ENCODE measurements at places on chromosomes 4 and X.

DNA sequence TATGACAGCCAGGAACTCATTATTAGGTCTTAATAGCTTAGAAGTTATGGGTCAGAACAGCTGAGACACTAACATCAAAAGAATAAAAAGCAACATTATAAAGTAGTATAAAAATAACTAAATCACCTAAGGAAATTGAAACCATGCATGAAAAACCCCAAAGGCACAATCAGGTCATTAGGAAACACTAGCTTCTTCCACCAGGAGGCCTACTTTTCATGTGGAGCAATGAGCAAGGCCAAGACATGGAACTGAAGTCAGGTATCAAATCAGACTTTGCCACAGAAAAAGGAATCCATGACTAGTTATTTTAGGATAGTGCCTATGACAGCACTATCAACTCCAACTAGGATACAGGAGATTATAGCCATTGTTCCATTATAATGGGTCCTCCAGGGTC, 7.9 kb downstream of the HUWE1 start:
- no peak for DNase-seq

DNA sequence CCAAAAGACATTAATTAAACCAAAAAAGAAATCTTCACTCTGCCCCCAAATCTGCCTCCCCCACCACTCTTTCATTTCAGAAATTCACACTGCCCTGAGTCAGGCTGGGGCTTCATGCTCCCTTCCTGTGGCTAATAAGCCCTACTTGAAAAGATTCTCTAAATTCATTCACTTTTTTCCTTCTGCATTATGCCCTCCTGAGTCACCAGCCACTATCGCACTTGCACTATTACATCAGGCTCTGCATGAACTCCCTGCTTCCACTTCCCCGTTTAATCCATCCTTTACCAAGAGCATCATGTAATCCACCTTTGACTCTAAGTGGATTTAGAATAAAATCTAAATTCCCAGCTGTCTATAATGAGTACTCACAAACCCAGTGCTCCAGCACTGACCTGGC, 295.4 kb upstream of the KLF3 start:
- no peak for DNase-seq

DNA sequence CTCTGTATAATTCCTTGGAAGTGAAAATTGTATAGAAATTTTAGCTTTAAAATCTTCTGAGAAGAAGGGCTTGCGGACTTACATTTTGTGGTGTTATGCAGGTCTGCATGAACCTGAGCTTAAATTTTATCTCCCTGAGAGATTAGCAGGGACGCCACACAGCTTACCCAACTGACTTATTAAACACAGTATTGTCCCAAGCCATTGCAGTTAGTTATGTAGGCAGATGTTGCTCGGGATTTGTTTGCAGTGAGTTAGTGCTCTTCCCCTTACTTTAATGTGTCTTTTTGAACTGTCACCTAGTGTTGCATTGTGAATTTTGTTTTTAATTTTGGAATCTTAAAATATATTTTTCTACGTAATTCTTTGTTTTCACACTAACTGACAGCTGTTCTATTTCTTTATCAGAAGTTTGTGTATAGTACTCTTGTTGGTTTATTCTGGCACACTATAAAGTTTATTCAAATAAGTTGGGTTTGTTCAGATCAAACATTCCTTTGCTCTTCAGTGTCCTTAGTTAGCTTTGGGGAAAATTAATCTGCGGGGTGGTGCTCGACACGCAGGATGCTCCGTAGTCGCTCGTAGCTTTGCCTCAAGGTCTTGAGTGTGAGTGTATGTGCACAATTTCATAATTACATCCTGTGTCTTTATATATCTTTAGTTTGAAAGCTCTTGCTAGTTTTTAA, 145.4 kb downstream of the STIM2 start:
- no peak for DNase-seq

DNA sequence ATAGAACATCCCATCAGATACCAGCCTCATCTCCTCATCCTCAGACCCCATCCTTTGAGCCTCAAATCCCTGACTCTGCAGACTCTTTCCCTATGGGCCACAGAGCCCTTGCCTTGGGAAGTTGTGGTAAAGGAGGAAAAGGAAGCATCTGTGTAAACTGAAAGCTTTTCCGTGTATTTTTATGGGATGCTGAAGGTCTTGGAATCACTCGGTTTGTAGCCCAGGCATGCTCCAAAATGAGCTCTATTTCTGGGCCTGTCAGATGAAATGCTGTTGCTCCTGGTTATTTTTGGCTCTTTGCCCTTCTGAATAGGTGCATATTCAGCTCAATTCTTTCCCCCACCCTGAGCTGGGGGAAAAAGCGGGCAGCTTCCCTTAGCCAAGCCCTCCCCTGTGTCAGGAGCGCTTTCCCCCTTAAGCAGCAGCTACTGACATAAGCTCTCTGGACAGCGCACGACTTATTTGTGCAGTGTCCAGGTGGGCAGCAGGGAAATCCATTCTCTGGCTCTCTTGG, 5.0 kb upstream of the SEL1L3 start:
- DNase-seq: no peak

DNA sequence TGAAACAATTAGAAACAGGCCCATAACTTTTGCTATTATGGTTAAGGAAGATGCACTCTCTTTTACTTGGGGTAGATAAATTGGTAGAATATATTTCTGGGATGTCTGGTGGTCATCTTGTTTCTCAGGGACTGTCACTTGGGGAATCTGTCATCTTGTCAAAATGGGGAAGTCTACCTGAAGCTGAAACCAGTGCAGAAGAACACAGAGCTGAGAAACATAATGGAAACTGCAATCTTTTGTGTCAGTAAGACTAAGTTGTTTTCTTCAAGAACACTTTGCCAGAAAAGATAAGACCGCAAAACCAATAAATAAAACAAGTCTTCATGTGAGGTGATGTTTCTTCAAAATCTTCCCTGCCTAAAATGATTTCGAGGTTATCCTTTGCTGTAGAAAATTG, 92.0 kb downstream of the NAA11 start:
- DNase-seq: no peak

DNA sequence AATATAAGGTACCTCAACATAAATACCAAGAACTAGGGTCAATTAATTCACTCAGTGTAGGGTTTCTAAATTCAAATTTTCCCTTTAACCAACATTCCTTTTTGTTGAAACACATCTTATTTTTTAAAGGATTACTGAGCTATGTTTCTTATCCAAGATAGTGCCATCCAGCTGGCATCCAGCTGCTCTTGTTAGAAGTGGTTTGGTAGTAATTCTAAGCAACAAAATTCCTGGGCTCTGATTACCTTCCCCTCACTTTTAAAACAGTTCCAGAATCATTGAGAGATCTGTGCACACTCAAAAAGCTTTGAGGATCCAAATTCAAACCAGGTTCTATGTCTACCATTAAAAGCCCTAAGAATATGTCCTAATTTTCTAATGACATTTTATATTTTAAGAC, 583.7 kb downstream of the TRIML1 start:
- DNase-seq: no peak

- DNase-seq: no peak
Observed at GRCh38 chrX:69232945-69233344, 67.7 kb upstream of the PJA1 start.

- DNase-seq: no peak
Observed at GRCh38 chr4:139419388-139419914, 34.5 kb upstream of the RAB33B start.

DNA sequence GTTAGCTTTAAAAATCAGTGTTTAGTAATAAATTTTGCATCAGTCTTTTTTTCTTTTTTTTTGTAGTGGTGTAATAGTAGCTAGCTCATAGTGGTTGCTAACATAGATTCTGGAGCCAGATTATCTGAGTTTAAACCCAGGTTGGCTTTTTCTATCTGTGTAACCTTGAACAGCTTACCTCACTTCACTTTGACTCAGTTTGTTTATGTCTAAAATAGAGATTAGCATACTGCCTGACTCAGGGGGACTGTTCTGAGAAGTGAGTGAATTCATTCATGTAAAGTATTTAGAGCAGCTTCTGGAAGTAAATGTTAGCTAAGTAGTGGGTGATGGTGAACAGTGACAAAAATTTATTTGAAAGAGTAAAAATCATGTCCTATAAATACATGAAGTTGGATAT, 32.9 kb downstream of the CPEB2 start:
- DNase-seq: no peak

- no peak for DNase-seq
Observed at GRCh38 chr4:56651056-56651350, 30.1 kb downstream of the HOPX start.

DNA sequence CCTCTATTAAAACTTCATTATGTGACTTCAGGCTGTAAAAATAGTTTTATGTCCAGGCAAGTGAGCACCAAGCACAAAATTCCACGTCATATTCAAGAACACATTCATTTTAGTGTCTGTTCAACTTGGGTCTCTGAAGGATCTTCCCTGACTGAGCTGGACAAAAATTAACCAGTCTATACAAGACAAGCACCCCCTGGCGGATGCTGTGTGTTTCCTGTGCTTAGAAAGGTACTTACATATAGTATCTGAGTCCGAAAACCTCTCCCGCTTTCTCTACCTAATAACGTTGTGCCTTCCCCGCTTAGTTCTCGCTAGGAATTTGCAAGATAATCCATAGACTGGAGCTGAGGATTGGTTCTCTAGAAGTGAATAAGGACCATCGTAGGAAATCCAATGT, 2214.5 kb upstream of the TENM3 start:
- no peak for DNase-seq

DNA sequence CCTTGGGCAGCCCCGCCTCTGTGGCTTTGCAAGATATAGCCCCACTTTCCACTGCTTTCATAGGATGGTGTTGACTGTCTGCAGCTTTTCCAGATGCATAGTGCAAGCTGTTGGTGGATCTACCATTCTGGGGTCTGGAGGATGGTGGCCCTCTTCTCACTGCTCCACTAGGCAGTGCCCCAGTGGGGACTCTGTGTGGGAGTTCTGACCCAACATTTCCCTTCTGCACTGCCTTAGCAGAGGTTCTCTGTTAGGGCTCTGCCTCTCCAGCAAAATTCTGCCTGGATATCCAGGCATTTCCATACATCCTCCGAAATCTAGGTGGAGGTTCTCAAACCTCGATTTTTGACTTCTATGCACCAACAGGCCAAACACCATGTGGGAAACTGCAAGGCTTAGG, 153.7 kb downstream of the TBCK start:
- DNase-seq: no peak

GRCh38 chr4:63618883-63619718, 790.1 kb downstream of the TECRL start:
- DNase-seq: no peak

GRCh38 chr4:140653718-140654494, 85.1 kb upstream of the UCP1 start:
- DNase-seq: no peak

DNA sequence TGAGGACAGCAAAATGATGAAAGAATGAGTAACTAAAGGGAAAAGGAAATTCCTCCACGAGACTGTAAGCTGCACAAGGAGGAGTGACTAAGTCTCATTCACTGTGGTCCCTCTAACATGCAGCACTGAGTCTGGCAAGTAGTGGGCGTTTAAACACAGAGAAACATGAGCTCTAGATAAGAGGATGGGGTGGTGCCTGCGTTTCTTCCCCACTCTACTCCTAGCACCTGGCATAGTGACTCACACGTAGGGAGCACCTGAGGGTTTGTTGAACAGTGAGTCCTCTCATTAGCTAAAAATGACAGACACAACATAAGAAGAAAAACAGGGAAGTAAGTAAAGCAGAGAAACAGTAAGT, 105.8 kb upstream of the CBR4 start:
- DNase-seq: no peak

- DNase-seq: no peak
Observed at GRCh38 chr4:10664408-10664807, 20.2 kb downstream of the CLNK start.

GRCh38 chr4:143251779-143252178, 67.1 kb downstream of the USP38 start:
- DNase-seq: no peak

DNA sequence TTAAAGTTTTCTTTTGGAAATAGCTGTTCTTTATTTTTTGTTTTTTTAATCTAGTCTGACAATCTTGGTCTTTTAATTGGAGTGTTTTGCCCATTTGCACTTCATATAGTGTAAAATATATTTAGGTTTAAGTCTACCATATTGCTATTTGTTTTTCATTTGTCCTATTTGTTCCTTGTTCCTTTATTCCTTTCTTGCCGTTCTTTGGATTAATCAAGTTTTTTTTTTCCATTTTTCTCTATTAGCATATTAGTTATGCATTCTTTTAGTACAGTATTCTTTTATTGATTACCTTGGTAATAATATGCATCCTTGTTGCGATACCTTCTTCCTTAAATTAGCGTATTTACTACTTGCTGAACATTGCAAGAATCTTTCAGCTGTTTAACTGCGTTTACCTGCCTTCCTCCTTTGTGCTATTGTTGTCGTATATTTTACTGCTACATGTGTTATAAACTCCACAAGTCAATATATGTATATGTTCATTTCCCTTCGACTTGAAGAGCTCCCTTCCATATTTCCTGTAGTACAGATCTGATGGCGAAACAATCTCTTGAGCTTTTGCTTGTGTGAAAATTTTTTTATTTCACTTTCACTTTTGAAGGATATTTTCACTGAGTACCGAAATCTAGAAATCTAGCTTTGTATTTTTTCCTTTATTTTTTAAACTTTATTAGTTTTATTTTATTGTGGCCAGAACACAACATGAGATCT, 23.9 kb upstream of the RNF212 start:
- no peak for DNase-seq

- no peak for DNase-seq
Observed at GRCh38 chrX:69079268-69079667, 86.0 kb downstream of the PJA1 start.

DNA sequence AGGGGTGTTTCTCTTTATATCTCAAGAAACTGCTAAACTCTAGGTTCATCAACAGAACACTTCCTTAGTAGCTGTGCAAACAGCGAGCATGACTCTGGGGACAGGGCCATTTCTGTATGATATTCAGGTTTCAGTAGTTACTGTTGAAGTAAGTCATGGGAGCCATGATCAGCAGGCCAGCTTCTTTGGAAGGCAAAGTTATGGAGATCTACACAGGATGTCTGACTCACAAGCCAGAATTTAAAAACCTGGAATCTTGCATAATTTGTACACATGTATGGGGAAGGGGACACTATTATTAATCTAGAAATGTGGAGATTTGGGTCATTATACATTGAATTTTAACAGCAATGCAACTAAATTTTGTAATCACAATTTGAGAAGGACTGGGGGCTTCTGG, 187.8 kb upstream of the NR3C2 start:
- no peak for DNase-seq

GRCh38 chr4:138522366-138522765, 280.2 kb upstream of the SLC7A11 start:
- no peak for DNase-seq

DNA sequence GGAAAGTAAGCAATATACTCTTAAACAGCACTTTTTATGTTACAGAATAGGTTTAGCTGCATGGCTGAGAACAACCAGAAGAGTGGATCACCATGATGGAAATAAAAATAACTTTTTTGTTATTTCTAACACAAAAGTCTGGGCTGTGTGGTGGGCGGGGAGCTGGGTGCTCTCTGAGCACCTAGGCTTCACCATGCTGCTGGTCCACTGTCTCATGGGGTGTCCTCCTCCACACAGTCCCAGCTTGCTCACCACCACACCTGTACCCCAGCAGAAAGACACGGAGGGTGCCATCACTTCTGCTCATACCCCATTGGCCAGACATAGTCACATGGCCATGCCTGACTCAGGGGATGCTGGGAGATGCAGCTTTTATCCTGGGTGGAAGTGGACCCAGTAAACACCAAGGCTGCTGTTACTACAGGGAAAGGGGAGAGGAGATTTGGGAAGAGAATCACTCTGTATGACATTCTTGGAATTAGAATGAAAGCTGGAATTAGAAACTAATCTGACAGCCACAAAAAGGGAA, 45.0 kb downstream of the CPZ start:
- DNase-seq: no peak

Data from activated T-helper 9 cell treated with anti-CD3 and anti-CD28 coated beads, Interleukin-2, amount 50 U/mL, for 16 hours (primary cell).